Activated T-cell treated with anti-CD3 and anti-CD28 coated beads, Interleukin-2, amount 50 U/mL, for 24 hours (primary cell): ENCODE measurements at places on chromosomes 2 and 18.

DNA sequence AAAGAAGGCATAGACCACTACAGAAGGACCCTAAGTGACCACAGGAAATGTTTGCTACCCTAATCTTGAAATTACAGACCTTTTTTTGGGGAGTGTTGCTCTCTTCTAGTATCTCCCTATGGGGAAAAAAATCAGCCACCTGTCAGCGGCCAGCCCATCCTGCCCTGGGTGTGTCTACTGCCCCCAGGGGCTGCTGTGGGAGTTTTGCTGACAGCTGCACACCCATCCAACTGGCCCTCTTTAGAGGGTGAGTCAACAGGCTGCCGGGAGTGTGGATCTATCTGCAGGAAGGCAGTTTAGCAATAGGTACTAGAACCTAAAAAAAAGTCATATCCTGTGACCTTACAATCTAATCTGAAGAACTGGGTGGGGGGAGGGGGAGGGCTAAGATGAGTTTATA is 796 bp upstream of the DYSF start:
- DNase-seq, result no peak

DNA sequence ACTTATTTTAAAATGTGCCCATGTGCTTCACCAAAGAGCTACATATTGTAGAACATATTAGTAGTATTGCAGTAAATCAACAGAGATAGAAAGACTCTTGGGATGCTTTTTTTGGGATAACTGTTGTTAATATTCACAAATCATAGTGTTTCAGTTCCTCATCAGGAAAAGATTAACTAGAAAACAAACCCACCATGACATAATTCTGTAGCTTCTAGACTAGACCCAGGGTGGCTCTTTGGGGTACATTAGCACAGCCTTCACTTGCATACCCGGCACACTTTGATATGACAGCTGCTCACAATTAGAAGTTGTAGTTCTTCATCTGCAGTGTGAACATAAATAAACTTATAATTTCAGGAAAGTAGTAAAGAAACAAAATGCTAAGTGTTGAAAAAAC is 154.2 kb downstream of the ATP9B start:
- DNase-seq, result no peak

DNA sequence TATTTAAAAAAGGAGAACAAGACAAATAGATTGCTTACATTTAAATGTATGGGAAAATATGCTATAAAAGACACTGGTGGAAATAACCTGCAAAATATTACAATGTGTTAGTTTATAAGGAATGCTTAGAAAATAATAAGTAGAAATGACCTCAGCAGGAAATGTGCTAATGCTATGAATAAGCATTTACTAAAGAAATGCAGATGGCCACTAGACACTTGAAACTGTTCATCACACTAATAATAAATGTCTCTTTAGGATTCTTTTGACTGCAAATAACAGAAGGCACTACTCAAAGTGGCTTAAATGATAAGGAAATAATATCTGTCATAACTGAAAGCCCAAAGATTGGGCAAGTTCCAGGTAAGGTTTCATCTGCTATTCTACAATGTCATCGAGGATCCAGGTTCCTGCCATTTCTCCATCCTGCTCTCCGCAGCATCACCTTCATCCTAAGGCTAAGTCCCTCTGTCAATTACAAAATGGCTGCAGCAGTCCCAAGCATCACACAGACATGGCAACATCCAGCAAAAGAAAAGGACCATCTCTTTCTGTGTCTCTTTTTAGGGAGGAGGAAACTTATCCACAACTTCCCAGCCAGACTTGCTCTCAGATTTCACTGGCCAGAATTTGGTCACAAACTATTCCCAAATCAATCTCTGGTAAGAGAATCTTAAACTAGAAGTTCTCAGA is 21.9 kb downstream of the METTL8 start:
- no peak for DNase-seq

DNA sequence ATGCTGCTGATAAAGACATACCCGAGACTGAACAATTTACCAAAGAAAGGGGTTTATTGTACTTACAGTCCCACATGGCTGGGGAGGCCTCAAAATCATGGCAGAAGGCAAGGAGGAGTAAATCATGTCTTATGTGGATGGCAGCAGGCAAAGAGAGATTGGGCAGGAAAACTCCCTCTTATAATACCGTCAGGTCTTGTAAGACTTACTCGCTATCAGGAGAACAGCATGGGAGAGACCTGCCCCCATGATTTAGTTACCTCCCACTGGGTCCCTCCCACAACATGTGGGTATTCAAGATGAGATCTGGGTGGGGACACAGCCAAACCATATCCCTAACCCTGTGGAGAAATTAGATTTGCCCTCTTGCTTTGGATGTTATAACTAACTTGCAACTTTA is 1068.0 kb upstream of the ZEB2 start:
- no peak for DNase-seq

DNA sequence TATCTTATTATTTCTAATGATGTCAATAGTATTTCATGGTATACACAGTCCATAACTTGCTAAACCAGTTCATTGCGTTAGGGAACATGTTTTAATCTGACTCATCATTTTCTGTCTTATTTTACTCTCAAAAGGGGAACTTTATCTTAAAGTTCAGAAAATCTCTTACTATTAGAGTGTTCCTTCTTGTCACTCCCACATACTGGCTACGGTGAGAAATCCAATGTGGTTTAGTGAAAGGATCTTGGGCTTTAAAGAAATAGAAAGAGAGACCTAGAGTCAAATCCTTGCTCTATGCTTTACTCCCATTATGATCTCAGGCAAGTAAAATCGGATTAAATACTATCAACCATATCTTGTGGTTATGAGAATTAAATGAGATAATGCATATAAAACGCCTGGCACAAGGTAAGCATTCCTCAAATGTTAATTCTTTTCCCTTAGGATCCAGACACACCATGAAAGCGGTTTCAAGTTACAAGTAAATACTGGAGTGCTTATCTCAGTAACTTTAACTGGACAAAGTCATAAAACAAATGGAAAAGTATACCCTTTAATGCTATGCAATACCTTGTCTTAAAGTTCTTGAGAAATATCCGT is 576.0 kb downstream of the ARHGAP15 start:
- no peak for DNase-seq

- DNase-seq, result no peak
Measured at GRCh38 chr2:98607741-98608115, 584 bp downstream of the COA5 start.

DNA sequence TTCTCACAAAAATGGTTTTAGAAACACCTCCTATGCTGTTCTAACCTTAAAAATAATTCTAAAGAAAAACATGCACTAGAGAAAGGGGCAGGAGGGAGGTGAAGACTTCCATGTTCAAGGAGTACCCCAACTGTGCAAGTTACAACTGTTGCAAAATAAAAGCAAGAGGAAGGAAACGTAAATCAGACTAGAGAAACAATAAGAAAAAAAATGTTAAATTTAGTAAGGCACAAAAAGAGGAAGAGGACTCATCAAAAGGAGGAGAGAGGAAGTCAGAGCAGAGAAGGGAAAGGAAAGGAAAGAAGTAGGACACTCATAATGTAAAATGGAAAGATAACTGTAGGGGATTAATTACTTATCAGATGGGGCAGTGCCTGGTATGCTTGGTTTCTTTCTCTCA is 34.1 kb downstream of the RAPH1 start:
- no peak for DNase-seq

GRCh38 chr2:73408198-73408597 is 22.6 kb downstream of the ALMS1 start:
- no peak for DNase-seq

GRCh38 chr18:10045296-10045891 is 131.6 kb downstream of the VAPA start:
- no peak for DNase-seq

GRCh38 chr18:58520969-58521368 is 107.9 kb downstream of the ALPK2 start:
- no peak for DNase-seq

DNA sequence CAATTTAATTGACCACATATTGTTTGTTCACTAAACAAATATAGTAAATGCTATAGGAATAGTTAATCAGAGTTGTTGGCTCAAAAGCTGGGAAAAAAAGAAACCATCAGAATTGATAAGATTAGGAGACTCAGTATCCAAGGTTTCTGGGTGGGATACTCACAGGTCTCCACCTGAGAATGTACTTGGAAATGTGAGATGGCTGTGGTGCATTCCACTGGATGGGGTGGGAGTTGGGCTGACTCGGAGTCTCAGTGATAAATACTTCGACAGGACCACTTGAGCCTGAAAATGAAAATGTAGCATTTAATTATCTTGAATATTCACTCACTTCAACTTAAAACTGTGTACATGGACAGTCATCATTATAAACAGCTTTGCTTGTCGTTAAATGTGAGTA is 21.2 kb downstream of the FN1 start:
- no peak for DNase-seq

DNA sequence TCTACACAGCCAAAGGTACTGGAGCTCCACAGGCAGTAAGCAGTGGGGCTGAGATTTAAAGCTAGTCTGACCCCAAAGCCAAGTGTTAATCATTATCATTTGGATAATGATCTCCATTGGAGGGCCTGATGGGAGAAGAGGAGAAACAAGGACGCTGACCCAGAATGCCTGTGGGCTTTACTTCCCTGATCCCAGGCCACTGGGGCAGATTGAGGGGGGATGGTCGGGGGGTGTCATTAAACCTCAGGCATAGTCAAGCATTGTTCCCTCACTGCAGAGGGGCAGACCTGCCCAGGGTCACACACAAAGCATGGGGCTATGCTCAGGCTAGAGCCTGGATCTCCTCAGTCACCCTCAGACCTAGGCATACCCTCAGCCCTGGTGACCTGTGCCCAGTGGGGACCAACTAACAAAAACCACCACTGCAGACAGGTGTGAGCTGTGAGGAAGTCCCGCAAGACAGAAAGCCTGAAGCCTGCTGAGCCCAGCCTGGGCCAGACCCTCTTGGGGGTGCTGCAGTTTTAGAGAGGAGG is 53.4 kb downstream of the SDC1 start:
- no peak for DNase-seq

DNA sequence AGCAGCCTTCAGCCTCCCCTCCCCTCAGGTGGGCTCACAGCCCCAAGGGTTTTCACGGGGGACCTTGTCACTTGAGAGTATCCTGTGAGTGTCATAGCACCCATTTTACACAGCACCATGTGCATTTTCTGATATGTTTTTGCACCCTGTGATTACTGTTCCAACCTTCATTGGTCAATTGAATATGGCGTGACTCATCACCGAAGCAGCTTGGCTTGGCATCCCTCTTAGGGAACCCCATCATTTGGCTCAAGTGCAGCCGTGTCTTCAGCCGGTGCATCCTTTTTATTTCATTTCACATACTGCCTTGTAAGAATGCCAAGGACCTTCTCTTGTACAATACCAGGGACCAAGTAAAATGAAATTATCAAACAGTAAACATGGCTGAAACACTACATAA is 57.6 kb downstream of the NPAS2 start:
- DNase-seq, result no peak
